ENCODE measurements at places on chromosomes 16 and 17.

GRCh38 chr16:19517424-19518089, 4.3 kb downstream of the GDE1 start:
- DNase-seq: no peak

DNA sequence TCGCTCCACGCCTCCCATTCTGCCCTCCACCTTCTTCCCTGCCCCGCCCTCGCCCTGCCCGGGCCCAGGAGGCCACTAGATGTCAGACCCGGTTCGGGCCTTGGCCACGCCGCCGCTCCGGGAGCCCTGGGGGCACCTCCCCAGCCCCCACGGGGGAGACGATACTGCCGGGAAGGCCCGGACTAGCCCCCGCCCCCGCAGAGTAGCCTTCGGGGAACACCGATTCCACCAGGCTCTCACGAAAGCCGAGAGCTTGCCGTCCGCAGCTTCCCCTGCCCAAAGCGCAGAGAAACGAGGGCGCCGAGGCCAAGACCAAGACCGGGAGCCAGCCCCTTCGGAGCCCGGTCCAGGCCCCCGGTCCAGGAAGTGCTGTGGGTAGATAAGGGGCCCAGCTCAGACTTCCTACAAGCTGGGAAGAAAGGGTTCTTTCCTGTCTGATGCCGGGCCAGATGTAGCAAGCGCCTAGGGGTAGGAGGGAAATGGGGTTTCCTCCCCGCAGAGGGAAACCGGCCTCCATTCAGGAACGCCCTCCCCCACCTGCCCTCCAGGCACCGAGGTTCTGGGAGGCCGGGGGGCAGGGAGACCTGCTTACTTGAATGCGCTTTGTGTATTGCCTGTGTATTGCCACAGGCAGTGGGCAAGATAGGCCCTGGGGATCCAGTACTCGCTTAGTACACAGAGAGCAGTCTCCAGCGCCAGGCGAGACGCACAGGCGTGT, 806 bp upstream of the CYB561 start:
- DNase-seq: peak; percentile 56

DNA sequence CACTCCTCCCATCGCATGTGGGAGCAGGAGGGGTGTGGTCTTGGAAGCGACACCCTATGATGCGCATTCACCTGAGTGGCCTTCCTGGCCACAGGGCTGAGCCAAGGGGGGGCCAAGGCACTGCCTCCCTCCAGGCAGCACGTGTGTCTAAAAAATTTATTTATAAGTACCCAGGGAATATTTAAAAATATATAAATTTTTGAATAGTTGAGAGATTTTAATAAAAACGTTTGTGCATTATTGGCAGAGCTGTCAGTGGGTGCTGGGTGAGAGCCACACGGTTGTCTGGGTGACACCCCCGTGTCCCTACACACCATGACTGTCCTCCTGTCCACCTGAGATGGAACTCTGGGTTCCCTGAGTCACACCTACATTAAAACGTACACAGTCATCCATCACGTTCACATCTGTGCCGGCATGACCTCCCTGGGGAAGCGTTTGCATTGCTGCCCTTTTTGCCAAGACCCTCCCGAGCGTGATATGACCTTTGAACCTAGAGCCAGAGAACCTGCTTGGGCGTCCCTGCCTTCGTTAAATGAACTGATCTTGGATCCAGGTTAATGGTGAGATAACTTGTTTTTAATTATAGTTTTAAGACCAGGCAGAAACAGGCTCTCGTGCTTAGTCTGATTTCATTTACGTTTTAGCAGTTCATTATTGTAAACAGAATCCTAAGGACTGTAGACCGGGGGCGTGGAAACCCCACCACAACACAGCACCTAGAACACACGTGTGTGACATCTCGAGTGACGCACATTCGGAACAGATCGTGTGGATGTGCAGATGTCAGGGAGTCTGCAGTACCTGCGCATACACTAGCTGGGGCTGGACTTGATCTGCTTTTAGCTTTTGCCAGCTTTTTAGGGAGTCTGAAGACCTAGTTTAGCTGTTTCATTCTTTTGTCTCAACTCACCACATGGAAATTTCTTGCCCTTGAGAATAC, 192.8 kb upstream of the CHMP6 start:
- no peak for DNase-seq

- DNase-seq: no peak
Observed at GRCh38 chr16:88792668-88793250, 7.7 kb upstream of the PIEZO1 start.

All from T-helper 17 cell (primary cell).